ENCODE measurements at places on chromosomes 13 and 19. TPM values are rescaled to one million over a fixed set of nuclear protein-coding genes. Genes with fewer than 3 reads are reported as not detected.

DNA sequence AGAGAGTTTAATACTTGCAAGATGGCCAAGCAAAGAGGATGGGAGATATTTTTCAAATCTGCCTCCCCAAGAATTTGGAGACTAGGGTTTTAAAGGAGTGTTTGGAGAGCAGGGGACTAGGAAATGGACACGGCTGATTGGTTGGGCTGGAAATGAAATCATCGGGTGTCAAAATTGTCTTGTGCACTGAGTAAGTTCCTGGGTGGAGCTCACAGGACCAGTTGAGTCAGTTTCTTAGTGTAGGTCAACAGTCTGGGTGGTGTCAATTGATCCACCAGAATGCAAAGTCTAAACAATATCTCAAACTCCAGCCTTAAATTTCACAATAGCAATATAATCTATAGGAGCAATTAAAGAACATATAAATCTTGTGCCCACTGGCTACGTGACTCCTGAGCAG, 23.0 kb upstream of the CEACAM4 start:
- DNase-seq: no peak

The TMEM259 gene
- 311 TPM for polyA plus RNA-seq

The KLK14 gene
- polyA plus RNA-seq: not detected

DNA sequence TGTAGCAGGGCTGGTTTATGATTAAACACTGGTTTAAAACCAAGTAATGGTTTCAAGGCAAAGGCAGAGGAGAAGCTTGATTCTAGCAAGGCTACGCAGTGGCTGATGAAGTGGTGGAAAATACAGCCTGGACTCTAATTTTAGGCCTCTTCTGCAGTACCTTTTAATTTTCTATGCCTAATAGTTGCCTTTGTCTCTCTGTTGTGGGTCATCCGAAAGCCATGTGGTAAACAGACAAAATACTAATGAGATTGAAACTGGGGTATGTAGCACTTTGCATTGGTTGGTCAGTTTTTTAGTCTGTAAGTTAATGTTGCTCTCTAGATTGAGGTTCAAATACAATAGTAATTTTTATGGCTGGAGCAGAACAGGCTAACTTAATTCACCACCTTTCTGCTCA, 3.3 kb downstream of the LMO7 start:
- no peak for DNase-seq

DNA sequence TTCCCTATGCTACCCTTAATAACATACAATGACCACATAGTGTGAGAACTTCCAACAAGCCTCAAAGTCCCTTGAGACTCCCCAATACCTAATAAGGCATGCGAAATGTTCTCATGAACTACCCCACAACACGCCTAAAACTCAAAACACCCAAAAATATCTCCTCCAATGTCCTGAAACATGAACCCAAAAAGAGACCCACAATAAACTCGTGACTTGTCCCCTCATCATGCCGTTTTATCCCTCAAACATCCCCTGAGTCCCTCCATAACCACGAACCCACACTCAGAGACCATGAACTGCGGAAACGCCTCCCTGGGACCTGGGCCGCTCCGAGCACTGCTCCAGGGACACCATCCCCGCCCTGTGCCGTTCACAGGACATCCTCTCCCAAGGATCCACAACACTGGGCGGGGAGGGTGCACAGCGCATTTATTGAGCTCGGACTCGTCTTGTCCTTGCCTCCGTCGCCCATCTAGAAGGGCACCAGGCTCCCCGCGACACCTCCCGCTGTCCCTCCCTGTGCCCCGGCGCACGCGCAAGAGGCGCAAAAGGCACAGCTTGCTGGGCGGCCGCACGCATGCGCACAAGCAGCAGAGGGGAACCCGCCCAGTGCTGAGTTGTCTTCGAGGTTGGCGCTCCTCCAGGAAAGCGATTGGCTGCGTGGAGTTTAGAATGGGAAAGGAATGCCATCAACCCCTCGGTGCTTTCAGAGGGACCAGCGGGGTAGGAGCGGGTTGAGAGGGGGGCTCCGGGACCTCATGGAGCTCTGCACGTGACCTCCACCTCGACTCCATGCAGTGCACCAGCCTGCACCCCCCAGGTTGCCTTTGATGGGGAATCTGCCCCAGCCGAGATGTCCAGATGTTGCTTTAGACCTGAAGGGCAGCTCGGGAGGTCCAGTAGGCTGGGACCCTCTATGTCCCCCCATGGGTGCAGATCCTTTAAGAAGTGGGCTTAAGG, 8.8 kb downstream of the FXYD3 start:
- DNase-seq: peak; percentile 88

- no peak for DNase-seq
Observed at GRCh38 chr13:63501702-63502101, 2086.1 kb upstream of the PCDH20 start.

The TEX101 gene
- polyA plus RNA-seq: not detected

The CNN1 gene
- polyA plus RNA-seq: 12.9 TPM

- DNase-seq: no peak
Observed at GRCh38 chr19:38079926-38080380, 144.1 kb downstream of the DPF1 start.

All from hepatocyte (in vitro differentiated cells).